ENCODE measurements at places on chromosomes 11 and 22.
A peak's percentile ranks its signal among the peaks of the same experiment; 100 is the strongest.

DNA sequence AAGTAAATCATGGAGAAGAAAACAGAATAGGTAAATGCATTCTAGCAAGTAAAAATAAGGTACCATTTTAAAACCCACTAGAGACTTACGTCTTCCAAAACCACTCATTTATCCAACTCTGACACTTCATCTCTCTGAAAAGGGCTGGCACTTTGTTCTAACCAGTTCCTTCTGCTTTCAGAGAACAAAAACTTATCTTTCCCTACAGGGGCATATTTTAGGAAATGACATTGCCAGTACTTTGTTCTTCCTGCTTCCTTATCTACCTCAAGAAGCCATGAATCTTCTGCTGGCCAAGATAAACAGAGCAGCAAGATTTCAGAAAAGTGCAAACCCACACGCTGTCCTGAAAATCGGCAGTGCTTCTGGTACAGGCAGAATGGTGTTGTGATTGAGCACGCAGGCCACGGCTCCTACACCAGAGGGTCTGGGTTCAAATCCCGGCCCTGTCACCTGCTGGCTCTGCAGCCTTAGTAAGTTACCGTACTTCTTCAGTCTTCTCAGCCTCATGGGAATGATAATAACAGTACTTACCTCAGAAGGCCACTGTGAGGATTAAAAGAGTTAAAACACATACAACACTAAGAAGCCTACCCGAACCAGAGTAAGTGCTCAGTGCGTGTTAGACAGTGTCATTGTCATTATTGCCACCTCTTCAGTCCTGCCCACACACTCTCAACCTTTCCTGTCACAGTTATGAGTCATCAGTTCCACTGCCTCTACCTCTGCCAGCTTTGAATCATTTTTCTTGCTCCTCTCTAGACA, 11.0 kb downstream of the MPZL3 start:
- peak; percentile 78 for DNase-seq

DNA sequence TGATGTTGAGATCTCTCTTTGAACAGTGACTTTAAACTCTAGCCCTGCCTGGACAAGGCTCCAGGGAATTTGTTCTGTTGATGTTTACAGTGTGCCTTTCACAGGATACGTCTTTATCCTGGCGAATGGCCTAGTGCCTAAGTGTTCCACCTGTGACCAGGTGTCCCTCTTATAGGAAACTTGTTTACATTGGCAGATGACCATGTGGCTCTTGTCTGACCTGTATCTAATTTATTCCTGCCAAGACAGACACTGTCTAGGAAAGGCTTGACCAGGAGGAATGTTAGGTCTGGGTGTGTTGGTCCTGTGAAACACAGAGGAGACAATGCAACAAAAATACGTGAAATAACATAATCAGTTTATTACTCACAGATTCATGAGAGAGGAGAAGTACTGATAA, 875.6 kb downstream of the METTL15 start:
- no peak for DNase-seq

GRCh38 chr11:97361812-97362378, 972.1 kb downstream of the JRKL start:
- no peak for DNase-seq

DNA sequence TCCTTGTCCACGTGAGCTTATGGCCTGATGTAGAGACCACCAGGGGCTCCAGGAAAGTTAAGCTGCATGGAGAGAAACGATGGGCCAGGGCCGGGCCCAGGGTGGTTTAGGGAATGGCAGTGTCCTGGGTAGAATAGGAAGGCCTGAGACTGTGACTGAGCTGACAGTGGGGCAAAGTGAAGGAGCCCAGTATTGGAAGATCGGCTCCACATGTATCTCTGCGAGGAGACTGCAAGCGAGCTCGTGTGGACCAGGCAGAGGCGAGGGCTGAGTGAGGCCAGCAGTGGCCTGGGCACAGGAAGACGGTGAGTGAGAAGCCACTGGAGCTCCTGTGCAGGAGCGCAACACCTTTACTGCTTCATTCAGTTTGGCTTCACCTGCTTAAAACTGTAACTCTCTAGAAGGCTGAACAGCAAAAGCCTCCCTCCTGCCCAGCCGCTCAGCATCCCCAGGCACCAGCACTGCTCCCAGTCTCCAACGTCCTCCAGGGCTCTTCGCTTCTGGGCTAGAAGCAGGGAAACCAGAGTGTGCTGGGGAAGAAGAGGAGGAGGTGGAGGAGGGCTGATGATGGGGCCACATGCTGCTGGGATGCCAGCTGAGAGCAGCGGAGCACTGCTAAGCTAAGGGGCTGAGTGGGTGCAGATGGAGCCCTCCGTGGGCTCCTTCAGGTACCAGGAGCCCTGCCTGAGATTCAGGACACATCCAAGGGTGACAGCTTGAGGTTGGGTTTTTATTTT, 13.5 kb downstream of the TCIRG1 start:
- DNase-seq = no peak

DNA sequence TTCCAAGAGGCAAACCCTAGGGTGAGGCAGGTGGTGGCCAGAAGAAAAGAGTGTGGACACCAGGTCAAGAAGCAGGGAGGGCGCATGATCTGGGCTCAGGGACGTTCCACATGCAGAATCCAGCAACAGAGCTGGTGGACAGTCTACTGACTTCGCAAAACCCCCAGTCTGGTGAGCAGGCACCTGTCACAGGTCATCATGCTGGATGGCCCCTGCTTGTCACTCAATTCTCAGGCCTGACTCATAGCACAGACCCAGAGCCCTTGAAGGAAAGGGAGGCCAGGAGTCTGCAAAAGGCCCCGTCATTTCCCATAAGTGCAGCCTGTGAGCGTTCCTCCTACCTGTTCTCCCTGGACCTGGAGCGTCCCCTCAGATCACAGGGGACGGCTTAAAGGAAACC, 18.2 kb downstream of the APOL4 start:
- no peak for DNase-seq

DNA sequence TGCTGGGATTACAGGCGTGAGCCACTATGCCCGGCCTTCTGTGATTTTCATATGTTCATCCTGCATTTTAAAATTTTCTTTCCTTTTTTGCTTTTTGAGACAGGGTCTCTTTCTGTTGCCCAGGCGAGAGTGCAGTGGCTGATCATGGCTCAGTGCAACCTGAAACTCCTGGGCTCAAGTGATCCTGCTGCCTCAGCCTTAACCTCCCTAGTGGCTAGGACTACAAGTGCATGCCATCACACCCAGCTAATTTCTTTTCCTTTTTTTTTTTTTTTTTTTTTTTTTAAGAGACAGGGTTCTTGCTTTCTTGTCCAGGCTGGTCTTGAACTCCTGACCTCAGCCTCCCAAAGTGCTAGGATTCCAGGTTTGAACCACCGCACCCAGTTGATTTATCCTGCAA, 54.1 kb upstream of the WT1 start:
- DNase-seq = no peak

DNA sequence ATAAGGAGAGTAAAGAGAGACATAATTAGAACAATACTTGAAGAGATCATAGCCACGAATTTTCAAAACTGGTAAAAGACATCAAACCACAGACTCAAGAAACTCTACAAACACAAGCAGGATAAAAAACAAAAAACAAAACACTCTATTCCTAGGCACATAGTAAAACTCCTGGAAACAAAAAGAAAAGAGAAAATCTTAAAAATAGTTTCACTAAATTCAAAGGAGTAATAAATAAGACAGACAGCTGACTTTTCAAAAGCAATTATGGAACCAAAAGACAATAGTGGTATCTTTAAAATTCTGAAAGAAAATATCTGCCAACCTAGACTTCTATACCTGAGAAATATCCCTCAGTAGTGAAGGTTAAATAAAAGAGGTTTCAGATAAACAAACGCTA, 9.2 kb upstream of the NARS2 start:
- no peak for DNase-seq

DNA sequence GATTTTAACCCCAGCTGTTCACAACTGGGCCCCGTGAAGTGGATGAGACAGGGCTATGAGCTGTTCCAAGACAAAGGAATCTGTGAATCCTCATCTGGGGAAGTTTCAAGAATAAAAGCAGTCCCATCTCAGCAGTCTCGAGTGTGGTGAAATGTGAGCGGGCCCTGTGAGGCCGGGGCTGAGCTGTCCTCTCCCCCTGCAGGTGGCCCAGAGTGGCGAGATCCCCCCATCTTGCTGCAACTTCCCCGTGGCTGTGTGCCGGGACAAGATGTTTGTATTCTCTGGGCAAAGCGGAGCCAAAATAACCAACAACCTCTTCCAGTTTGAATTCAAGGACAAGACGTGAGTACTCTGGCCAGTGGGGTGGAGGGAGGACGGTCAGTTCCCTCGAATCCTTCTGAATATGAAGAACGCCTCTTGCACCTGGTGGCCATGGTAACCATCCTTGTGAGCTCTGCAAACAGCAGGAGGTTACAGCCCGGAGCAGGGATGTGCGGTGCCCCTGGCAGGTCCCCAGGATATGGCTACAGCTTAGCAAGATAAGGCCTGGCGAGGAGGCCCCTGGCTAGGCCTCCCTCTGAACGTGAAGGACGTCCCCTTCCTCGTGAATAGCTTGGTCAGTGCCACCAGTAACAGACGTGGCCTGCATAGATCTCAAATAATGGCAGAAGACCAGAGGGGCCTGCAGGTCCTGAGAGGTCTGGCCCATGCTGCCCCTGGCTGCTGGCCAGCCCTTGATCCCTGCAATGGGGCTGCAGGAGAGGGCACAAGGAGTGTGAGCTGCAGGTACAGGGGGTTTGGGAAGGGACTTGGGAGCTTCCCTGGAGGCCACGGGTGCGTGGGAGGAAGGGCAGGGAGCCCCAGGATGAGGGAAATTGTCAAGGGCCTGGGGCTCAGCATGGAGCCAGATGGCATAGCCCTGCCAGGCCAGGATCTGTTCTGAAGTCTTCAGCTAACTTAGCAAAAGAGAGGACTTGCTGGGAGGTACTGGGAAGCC, 8.4 kb downstream of the LZTR1 start:
- DNase-seq = no peak

Measured in CD4-positive, alpha-beta T cell treated with Interleukin-12 subunit alpha and Interleukin-12 subunit beta, for 1 hour (primary cell).